Immature natural killer cell (primary cell): ENCODE measurements at places on chromosomes 2 and 18. TPM values are rescaled to one million over a fixed set of nuclear protein-coding genes. Genes with fewer than 3 reads are reported as not detected.
A peak's percentile ranks its signal among the peaks of the same experiment; 100 is the strongest.

EGR4 gene
- polyA plus RNA-seq = not detected

POTEF gene
- polyA plus RNA-seq = not detected

HK2 gene
- polyA plus RNA-seq = 0.19 TPM

ASPRV1 gene
- polyA plus RNA-seq = 1.8 TPM

SIGLEC15 gene
- polyA plus RNA-seq = not detected

UGT1A6 gene
- not detected for polyA plus RNA-seq

SDC1 gene
- polyA plus RNA-seq = not detected

C2orf72 gene
- not detected for polyA plus RNA-seq

IGFBP2 gene
- 0.66 TPM for polyA plus RNA-seq

NDUFS1 gene
- 39.7 TPM for polyA plus RNA-seq

CDKL4 gene
- not detected for polyA plus RNA-seq

DNA sequence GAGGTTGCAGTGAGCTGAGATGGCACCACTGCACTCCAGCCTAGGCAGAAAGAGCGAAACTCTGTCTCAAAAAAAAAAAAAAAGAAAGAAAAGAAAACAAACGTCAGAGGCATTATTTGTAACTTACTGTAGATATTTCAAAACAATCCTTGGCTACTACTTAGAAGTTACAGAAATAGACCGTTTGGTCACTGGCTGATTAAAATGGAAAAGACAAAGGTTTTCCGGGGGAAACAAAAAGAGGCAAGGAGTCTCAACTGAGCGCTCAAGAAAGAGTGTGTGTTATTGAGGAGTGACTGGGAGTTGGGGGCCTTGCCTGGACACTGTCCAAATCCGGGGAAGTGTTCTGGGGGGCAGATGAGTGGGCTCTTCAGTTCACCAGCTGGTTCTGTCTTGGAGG, 47.6 kb downstream of the TEX44 start:
- H3K27ac ChIP-seq = no peak overlapping the region
- no peaks in the 10 kb centered on the region for H3K36me3 ChIP-seq
- H3K27me3 ChIP-seq = no peaks in the 10 kb centered on the region
- H3K4me3 ChIP-seq = no peak overlapping the region
- no peak for DNase-seq
- H3K4me1 ChIP-seq = peaks cover 9% of the 10 kb centered on the region

- no peaks in the 10 kb centered on the region for H3K4me1 ChIP-seq
- H3K27me3 ChIP-seq = no peaks in the 10 kb centered on the region
- no peak for DNase-seq
- H3K27ac ChIP-seq = no peak overlapping the region
Observed at GRCh38 chr2:186256540-186256939, 229.5 kb upstream of the ZC3H15 start.

DNA sequence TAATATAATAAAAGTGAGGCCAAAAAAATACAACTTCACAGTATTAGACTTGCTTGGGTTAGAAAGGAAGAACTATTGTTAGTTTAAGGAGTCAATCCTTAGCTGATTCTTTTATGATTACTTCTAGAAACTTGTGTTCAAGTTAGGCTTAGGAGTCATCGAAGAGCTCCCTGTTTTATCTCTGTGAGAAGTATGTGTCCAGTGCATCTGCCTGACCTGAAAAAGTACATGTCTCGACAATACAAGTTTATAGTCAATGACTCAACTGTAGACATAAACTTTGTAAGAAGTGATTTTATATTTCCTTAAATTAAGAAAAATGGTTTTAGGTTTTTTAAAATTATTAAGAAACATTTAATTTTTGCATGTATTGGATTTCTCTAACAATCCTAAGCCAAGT, 571.2 kb downstream of the ZEB2 start:
- H3K36me3 ChIP-seq = peaks cover 26% of the 10 kb centered on the region
- no peaks in the 10 kb centered on the region for H3K4me1 ChIP-seq

DNA sequence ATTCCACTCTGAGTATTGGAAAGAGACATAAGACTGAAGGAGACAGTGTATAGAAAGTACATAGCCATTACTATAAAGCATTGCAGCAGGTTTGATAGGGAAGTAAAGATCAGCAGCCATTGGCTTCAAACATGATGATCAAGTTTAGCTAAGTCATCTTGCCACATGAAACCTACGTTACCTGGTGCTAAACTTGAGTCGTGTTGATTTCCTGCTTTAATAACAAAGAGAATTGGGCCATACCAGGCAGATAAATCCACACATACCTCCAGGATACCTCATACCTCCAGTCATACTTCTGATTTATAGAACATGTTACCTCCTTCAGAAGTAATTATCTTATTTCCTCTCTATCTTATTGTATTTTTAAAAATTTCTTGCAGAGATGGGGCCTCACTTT, 10.3 kb upstream of the KYNU start:
- no peaks in the 10 kb centered on the region for H3K27me3 ChIP-seq
- no peak for DNase-seq
- H3K4me3 ChIP-seq = peak overlapping the region; percentile 11
- H3K4me1 ChIP-seq = peaks cover 33% of the 10 kb centered on the region
- no peaks in the 10 kb centered on the region for H3K36me3 ChIP-seq
- peak overlapping the region; percentile 44 for H3K27ac ChIP-seq

DNA sequence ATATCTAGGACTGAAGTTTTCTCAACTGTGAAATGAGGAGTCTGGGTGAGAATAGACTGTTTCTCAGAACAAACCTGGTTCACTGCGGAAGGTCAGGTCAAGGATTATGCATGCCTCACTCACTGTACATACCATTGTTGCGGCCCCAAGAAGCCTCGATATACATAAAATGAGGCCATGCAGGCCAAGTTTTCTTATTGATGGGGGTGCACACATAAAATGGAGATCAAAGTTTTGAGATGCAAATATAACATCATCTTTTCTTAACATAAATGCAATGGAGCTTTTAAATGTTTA, 1366.1 kb upstream of the CELF4 start:
- no peaks in the 10 kb centered on the region for H3K27me3 ChIP-seq
- no peak overlapping the region for H3K4me3 ChIP-seq
- DNase-seq = no peak
- H3K36me3 ChIP-seq = no peaks in the 10 kb centered on the region

GRCh38 chr2:217127744-217128143, 267.9 kb upstream of the TNP1 start:
- no peaks in the 10 kb centered on the region for H3K4me1 ChIP-seq
- no peak overlapping the region for H3K27ac ChIP-seq
- H3K4me3 ChIP-seq = no peak overlapping the region
- H3K36me3 ChIP-seq = no peaks in the 10 kb centered on the region
- no peak for DNase-seq
- peaks cover 6% of the 10 kb centered on the region for H3K27me3 ChIP-seq

DNA sequence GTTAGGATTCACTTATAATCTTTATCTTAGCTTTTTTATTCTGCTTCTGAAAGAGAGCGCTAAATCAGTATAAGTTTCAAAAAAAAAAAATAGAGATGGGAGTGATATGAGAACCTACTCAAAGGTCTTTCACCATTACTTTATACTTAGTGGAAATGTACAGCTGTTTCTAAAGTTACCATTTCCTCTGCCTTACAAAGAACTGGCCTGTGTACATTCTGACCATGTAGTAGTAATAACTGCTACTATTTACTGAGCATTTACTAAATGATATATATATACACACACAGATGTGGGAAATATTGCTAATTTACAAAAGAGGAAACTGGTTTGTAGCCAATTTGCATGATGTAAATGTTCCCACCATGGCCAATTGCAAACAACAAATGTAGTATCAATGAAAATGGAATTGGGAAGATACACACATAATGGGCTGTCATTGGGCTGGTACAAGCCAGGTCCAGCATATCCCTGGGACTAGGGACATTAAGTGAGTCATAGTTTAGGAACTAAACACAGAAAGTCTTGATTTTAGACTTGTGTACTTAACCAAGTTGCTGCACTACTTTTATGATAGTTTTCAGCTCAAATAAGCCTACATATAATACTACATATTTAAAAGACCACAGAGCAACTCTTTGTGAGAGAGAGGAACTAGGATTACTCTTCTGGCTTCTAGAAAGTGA, 67.1 kb downstream of the DYNC1I2 start:
- H3K27ac ChIP-seq = no peak overlapping the region
- no peaks in the 10 kb centered on the region for H3K27me3 ChIP-seq
- H3K4me3 ChIP-seq = no peak overlapping the region
- H3K4me1 ChIP-seq = no peaks in the 10 kb centered on the region
- peaks cover 38% of the 10 kb centered on the region for H3K36me3 ChIP-seq

- DNase-seq = no peak
- no peaks in the 10 kb centered on the region for H3K27me3 ChIP-seq
- no peak overlapping the region for H3K27ac ChIP-seq
Observed at GRCh38 chr2:136909777-136910176, 144.4 kb downstream of the THSD7B start.

GRCh38 chr18:21141668-21142422, 30.2 kb upstream of the ROCK1 start:
- no peak for DNase-seq
- no peak overlapping the region for H3K4me3 ChIP-seq
- no peaks in the 10 kb centered on the region for H3K4me1 ChIP-seq

DNA sequence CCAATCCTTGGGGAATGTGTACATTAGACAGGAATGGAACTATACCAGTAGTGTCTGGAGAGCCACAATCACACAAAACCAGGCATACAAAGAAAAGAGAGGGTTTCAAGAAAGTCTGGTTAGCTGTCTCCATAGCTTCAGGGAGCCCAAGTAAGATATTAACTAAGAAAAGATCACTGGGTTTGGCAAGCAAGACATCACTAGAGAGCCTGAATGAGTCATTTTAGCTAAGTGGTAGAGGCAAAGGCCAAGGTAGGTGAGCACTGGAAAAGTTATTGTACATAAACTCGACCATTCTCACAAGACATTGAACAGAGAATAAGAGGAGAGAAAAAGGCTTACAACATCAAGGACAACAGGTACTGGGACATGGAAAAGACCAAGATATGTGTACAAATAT, 143.8 kb upstream of the ARL4C start:
- no peak overlapping the region for H3K4me3 ChIP-seq
- H3K36me3 ChIP-seq = no peaks in the 10 kb centered on the region
- H3K27me3 ChIP-seq = no peaks in the 10 kb centered on the region
- H3K4me1 ChIP-seq = no peaks in the 10 kb centered on the region
- no peak for DNase-seq
- H3K27ac ChIP-seq = no peak overlapping the region

- H3K4me1 ChIP-seq = no peaks in the 10 kb centered on the region
- H3K4me3 ChIP-seq = no peak overlapping the region
Observed at GRCh38 chr2:112181571-112182290, 43.5 kb downstream of the FBLN7 start.

DNA sequence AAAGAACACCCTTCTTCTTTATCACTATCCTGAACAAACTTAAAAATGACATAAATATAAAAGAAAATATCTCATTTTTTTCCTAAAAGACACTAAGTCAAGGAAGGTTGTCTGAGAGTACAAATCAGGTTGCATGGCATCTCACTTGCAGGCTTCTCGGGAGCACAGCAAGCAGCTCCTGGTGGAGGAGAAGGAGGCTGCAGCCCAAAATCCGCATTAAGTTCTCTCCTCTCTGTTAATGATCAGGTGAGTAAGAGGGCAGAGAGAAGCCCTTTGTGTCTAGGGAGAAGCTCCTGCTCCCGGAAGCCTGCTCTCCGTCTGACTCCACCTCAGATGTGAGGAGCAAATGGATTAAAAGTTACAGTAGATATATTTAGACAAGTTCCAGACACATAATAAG, 35.0 kb upstream of the DOK6 start:
- no peaks in the 10 kb centered on the region for H3K36me3 ChIP-seq
- H3K4me3 ChIP-seq = no peak overlapping the region
- no peak overlapping the region for H3K27ac ChIP-seq
- peaks cover 1% of the 10 kb centered on the region for H3K27me3 ChIP-seq
- no peak for DNase-seq

GRCh38 chr2:35585972-35586371, 769.6 kb upstream of the CRIM1 start:
- H3K36me3 ChIP-seq = no peaks in the 10 kb centered on the region
- H3K4me1 ChIP-seq = no peaks in the 10 kb centered on the region
- no peak for DNase-seq
- no peak overlapping the region for H3K4me3 ChIP-seq
- H3K27me3 ChIP-seq = no peaks in the 10 kb centered on the region
- H3K27ac ChIP-seq = no peak overlapping the region

GRCh38 chr18:13527256-13527655, 199.1 kb downstream of the FAM210A start:
- DNase-seq = no peak
- H3K4me3 ChIP-seq = no peak overlapping the region
- no peak overlapping the region for H3K27ac ChIP-seq
- peaks cover 4% of the 10 kb centered on the region for H3K36me3 ChIP-seq
- H3K4me1 ChIP-seq = no peaks in the 10 kb centered on the region

- no peaks in the 10 kb centered on the region for H3K36me3 ChIP-seq
- no peak overlapping the region for H3K27ac ChIP-seq
- peaks cover 20% of the 10 kb centered on the region for H3K27me3 ChIP-seq
- H3K4me1 ChIP-seq = peaks cover 6% of the 10 kb centered on the region
- no peak overlapping the region for H3K4me3 ChIP-seq
- DNase-seq = no peak
Observed at GRCh38 chr2:26559044-26559405, 81.1 kb upstream of the OTOF start.

DNA sequence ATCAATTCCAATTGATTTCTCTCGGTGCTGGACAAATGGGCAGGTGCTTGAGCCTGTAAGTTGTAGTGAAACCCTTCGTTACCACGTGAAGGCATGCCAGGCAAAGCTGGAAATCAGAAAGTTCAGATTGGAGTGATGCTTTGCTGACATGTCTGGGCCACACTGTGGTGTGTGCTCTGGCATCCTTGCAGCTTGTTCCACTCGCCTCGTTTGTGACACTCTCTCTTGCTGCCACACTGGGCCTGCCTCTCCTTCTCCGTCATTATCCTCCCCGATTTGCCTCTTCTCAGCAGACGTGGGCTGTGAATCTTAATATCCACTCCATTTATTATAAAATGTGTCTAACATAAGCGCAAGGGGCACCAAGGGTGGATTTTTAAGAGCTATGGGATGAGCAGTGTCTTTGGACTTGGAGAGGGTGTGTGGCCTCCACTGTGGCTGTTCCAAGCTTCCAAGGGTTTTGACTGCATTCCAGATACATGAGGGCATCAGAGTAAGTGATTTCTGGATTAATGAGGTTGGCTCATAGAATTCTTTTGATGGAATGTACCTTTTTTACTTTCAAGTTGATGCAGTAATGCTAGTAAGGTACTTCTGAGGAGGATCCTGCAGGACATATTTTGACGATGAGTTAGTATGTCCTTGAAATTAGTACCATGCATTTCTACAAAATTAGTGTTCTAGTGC, 238.8 kb downstream of the TPGS2 start:
- no peak for DNase-seq
- H3K27ac ChIP-seq = no peak overlapping the region
- H3K4me1 ChIP-seq = no peaks in the 10 kb centered on the region
- peaks cover 8% of the 10 kb centered on the region for H3K27me3 ChIP-seq
- H3K36me3 ChIP-seq = no peaks in the 10 kb centered on the region

DNA sequence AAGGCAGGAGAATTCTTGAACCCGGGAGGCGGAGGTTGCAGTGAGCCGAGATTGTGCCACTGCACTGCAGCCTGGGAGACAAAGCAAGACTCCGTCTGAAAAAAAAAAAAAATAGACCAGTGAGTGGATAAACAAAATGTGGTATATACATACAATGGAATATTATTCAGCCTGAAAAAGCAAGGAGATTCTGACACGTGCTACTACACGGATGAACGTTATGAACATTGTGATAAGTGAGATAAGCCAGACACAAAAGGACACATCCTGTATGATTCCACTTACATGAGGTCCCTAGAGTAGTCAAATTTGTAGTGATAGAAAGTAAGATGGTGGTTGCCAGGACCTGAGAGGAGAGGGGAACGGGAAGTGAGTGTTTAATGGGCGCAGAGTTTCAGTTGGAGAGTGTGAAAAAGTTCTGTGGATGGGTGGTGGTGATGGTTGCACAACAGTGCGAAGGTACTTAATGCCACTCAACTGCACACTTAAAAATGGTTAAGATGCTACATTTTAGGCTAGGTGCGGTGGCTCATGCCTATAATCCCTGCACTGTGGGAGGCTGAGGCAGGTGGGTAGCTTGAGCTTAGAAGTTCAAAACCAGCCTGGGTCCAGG, 38.3 kb downstream of the NIFK start:
- H3K27me3 ChIP-seq = peaks cover 23% of the 10 kb centered on the region
- peak overlapping the region; percentile 99 for H3K27ac ChIP-seq
- peaks cover 51% of the 10 kb centered on the region for H3K4me1 ChIP-seq
- H3K4me3 ChIP-seq = no peak overlapping the region
